ENCODE measurements at places on chromosomes 1 and 21. TPM values are rescaled to one million over a fixed set of nuclear protein-coding genes. Genes with fewer than 3 reads are reported as not detected.

Gene GGPS1
- total RNA-seq = 32.3 TPM

DNA sequence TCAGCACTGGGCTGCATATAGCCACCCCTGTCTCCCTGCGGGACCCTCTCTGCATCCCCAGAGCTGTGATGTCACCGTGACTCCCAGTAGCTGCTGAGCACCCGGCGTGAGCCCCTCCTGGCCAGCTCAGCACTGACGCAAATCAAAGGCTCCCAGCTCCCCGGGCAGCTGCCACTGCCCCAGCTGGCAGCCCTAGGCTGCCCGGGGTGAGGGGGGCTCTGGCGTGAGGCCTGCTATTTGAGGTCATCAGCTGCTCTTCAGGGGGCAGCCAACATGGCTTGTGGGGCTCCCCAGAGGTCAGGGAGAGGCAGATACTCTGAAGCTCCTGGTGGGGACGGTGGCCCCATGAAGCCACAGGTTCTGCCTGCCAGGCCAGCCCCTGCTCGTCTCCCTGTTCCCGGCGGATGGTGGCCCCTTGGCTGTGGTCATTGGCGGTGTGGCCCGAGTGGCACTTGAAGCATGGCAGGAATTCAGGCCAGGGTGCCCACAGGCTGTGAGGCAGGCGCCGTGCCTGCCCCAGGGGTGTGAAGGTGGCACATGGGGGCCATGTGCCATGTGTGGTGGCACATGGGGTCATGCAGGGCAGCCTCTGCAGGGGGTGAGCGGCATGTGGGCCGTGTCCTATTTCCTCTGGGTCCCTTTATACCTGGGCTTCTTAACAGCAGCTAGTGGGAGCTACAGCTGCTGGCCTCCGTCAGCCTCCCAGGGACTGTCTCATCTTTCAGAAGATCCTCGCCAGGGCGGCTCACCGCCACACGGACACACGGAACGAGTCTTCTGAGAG, 85.4 kb downstream of the SIK1 start:
- DNase-seq = no peak

Gene RPE65
- total RNA-seq = not detected

- peak; percentile 80 for DNase-seq
Observed at GRCh38 chr1:29122682-29123052, 1.0 kb downstream of the TMEM200B start.

GRCh38 chr1:78051005-78051404, 5.2 kb downstream of the GIPC2 start:
- no peak for DNase-seq

- no peak for DNase-seq
Observed at GRCh38 chr1:28507646-28508434, 2.0 kb downstream of the RCC1 start.

DNA sequence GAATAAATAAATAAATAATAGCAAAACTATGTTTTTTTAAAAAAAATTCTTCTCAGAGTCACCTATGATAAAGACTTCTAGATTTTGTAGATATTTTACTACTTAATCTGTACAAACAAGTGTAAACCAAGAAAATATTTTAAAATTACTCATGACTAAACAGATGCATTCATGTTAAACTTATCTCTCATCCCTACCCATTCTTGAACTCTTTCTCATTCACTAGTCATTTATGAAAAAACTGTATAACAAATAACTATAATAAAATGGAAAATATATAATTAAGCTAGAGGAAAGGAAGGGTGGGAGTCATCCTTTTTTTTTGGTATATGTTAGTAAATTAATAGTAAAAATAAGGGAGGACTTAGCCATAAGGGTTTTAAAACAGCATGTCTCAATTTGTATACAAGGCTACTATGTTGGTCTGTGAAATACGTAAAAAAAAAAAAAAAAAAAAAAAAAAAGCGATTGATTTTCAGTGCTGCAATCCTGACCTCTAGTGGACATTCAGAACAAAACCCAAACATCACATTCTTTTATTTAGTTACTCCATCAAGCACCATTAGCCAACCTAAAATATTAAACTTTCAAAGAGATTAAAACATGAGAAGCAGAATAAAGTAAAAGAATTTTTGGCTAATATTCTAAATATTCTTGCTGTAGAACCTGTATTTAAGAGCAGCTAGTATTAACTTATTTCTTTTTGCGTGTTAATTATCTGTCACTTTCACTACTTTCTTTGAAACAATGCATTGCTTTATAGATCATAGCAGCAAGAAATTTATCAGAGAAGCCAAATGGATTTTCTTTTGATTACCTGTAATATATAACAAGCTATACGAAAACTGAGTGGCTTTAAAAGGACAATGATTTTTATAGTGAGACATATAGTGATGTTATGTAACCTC, 255.8 kb upstream of the CACYBP start:
- peak; percentile 24 for DNase-seq

Gene PTPN22
- total RNA-seq = 0.97 TPM

- DNase-seq = no peak
Observed at GRCh38 chr1:43367026-43367903, 546 bp downstream of the ELOVL1 start.

All from HFFc6 (cell line).